ENCODE measurements at places on chromosomes 16 and 17.

- DNase-seq = no peak
These were observed 7.3 kb downstream of the ABI3 start for GRCh38 chr17:49217651-49218413.

- no peak for DNase-seq
These were observed 2.8 kb upstream of the MSI2 start for GRCh38 chr17:57253362-57254065.

GRCh38 chr17:82884970-82885353 is 45.1 kb upstream of the ZNF750 start:
- no peak for DNase-seq

- no peak for DNase-seq
These were observed 221.5 kb downstream of the IRF8 start for GRCh38 chr16:86120201-86121192.

- no peak for DNase-seq
These were observed 40.8 kb downstream of the NUP88 start for GRCh38 chr17:5378566-5379207.

GRCh38 chr17:62064791-62065563 is at the start of gene MED13:
Gene MED13, minus strand, starts transcription at chr17:62065278. Its CDS starts 73 bp downstream, at chr17:62065205.
- peak; percentile 77 for DNase-seq

DNA sequence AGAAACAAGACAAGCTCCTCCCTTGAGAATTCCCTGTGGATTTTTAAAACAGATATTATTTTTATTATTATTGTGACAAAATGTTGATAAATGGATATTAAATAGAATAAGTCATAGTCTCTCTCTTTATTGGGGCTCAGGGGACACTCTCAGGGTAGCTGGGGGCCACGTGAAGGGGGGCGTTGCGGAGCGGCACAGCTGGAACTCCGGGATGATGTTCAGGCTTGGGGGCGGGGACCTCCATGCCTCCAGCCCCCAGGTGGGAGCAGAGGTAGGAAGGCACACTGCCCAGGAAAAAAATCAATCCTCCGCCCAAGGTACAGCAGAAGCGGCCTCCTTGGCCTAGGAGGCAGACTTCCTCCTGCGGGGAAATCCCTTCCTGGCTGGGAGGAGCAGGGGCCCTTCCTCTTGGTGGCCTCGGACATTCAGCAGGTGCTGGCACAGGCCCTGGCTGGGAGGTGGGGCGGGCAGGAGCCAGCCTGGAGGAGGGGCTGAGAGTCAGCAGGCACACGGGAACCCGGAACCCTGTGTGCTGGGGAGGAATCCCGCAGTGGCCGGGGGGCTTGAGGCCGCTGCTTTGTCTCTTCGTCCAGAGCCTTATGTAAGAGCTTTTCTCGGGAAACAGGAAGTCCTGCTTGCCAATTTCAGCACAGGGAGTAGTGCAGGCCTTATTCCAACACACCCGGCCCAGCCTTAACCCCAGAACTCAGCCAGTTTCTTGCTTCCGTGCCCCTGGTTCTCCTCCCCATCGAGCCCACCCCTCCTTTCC is 591 bp upstream of the TNFSF13 start:
- peak; percentile 38 for DNase-seq

GRCh38 chr16:53503991-53504663 is 1.1 kb upstream of the AKTIP start:
- peak; percentile 43 for DNase-seq

DNA sequence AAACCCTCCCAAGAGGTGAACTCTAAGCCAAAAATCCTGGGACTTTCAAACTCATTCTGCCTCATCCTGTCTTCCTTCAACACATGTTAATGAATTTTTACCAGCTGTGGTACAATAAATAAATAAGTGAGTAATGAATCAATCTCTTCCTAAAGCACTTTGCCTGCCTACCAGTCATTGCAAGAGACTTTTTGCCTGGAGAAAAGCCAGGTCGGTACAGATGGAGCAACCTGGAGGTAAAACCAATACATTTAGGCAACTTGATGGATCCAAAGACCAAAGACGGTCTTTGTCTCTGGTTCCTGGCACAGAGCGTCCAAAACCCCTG is 324.2 kb downstream of the PMP22 start:
- DNase-seq = no peak

- no peak for DNase-seq
These were observed 150.3 kb downstream of the ASIC2 start for GRCh38 chr17:33142705-33143299.

DNA sequence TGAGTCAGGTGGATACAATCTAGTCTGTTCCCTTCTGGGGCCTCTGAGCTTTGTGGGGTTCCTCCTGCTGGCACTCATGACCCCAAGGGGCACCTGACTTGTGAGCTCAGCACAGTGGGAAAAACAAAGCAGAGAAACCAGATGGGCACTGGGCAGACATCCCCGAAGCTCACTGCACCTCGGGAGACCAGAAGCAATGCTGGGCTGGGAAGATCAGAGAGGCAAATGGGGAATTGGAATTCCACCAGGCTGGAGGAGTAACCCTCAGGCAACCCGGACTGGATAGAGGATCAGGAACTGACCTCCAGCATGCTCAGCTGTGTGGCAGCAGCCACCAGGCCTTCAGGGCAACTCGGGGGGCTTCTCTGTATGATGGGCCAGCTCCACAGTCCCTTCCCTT is 50.3 kb downstream of the ABCC12 start:
- no peak for DNase-seq

DNA sequence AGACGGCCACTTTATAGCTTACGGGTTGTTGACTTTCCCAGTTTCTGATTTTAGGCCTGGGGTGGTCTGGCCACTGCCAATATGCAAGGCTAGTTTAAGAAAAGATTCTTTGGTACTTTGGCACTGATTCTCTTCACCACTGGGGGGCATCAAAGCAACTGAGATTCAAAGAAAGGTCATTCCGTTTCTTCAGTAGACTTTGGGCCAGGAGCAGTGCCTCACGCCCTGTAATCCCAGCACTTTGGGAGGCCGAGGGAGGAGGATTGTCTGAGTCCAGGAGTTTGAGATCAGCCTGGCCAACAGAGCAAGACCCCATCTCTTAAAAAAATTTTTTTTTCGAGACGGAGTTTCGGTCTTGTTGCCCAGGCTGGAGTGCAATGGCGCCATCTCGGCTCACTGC is 53.0 kb downstream of the RPA1 start:
- DNase-seq = peak; percentile 36

DNA sequence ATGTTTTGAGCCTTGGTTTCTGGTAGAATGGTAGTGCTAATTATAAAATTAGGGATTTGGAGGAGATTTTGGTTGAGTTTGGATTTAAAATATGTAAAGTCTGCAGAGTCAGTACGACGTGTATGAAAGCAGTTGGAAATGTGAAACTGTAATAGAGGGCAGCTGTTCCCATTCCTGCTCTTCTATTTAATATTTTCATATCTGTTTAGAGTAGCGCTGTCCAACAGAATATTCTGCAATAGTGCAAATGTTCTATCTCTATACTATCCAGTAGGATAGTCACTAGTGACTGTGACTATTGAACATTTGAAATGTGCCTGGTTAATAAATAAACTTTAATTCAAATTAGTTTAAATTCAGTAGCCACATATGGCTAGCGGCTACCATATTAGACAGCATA is 443.4 kb upstream of the SOX9 start:
- no peak for DNase-seq

DNA sequence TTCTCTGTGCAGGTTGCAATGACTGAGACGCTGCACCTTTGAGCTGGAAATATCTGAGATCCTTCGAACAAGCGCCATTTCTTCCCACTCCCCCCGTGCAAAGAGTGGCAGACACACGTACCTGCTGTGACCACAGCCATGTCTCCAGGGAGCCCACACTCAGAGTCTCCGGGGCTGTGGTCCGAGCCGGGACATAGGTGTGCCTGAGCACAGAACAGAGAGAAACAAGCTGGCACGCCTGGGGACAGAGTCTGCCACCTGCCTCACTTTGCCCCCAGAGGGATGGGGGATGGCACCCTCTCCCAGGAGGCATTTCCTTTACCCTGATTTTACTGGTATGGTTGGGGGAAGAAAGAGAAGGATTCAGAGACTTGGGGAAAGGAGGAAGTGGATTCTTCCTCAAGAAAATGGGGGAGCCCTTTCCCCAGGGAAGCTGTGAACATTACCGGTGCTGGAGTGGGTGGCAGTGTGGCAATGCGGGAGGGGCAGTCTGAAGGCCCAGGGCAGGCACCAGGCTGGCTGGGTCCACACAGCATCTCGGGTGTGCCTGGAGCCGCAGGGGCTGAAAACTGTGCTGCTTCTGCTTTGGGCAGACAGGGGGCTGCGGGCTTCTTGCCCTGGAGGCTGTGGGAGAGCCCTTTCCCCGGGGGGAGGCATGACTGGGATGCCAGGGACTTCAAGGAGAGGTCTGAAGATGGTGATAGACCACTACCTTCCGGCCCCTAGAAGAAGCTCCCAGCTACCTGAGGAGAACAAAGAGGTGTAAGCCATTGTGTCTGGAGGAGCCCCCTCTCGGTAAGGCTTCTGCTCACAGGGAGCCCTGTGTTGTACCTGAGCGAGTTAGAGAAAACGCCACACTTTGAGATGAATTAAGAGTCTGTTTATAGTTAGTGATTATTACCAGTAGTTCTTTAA is 6.6 kb upstream of the PIK3R6 start:
- DNase-seq = no peak

GRCh38 chr16:68934402-68934801 is 91.1 kb downstream of the TANGO6 start:
- DNase-seq = no peak

DNA sequence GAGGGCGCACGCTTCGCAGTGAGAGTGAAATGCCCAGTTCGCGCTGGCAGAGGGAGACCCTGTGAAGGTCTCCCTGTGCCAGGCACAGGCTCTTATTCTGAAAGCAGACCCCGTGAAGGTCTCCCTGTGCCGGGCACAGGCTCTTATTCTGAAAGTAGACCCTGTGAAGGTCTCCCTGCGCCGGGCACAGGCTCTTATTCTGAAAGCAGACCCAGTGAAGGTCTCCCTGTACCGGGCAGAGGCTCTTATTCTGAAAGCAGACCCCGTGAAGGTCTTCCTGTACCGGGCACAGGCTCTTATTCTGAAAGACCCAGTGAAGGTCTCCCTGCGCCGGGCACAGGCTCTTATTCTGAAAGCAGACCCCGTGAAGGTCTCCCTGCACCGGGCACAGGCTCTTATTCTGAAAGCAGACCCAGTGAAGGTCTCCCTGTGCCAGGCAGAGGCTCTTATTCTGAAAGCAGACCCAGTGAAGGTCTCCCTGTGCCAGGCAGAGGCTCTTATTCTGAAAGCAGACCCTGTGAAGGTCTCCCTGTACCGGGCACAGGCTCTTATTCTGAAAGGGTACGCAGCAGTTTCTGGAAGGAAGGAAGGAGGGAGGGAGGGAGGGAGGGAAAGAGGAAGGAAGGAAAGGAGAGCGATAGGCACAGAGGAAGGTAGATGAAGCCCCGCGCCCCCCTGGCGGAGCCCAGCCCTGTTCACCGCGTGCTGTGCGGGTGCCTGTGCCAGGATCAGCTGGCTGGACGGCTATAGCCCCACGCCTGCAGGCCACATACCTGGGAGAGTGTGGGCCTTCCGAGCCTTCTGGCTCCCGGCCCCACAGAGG is 55.3 kb downstream of the WDR45B start:
- DNase-seq = peak; percentile 78

GRCh38 chr17:44900894-44901293 is 1.6 kb upstream of the EFTUD2 start:
- DNase-seq = peak; percentile 49

DNA sequence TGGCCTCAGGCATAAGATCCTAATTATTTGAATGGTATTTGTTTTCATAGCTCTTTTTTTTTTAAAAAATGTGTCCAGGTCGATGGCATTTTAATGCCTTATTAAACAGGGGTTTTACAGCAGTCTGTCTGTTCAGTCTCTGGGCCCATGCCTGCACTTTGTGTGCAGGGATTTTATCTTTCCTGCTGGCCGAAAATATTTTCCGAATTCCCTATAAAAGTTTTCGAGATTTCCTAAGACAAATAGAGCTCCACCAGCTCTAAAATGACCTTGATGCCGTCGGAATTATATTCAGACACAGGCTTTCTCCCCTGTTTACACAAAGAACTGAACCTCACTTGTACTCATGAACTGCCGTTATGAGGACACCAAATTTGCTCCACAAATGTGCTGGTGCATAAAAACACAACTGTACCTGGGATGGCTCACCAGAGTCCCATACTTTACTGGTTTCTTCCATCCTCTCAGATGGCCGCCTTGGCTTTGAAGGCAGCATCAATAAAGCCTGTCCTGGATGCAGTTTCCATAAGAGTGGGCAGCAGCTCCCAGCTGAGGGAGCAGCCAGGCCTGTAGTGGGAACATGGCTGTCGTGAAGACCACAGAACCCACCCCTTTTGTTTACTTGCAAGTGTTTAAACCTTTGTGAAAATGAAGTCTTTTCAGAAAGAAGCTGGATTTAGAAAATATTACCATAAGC is 44.9 kb downstream of the TBX4 start:
- no peak for DNase-seq

DNA sequence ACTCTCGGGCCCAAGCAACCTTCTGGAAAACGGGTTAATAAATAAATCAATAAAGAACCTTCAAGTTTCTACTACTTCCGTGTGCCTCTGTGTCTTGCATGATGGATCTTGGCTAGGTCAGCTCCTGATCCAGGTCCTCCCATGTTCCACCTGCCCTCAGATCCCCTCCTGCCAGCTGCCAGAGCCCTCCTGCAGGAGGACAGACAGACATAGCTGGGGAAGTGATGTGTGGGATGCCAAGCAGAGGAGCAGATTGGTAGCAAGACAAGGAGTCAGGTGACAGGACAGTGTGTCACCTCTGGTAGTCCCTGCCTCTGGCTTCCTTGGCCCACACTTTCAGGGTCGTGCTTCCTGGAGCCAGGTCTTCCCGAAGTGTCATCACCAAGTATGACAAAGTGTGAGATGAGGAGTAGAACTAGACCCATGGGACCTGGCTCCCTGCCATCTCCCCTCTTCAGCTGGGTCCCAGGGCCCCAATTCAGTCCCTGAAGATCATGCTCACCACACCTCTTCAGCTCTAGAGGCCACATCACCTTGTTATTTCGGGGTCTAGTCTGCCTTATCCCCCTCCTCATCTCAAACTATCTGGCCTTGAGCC is 1.0 kb upstream of the EPN3 start:
- DNase-seq = no peak

DNA sequence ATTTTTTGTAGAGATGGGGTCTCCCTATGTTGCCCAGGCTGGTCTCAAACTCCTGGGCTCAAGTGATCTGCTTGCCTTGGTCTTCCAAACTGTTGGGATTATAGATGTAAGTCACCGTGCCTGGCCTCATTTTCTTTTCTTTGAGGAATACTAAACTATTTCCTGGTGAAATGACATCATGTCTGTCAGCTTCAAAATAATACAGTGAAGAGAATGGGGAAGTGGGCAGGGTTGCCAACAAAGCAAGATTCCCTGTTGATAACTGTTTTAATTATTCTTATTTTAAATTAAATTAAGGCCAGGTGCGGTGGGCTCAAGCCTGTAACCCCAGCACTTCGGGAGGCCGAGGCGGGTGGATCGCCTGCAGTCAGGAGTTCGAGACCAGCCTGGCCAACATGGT is 21.1 kb downstream of the PIPOX start:
- no peak for DNase-seq

GRCh38 chr17:80063830-80064585 is 27.6 kb downstream of the CCDC40 start:
- DNase-seq = no peak

- DNase-seq = no peak
These were observed 17.9 kb downstream of the MYO18A start for GRCh38 chr17:29162082-29162908.

GRCh38 chr16:49811644-49812334 is 44.1 kb downstream of the ZNF423 start:
- DNase-seq = peak; percentile 70

Data from BE2C (cell line).